ENCODE measurements at places on chromosomes 13 and 19.
A peak's percentile ranks its signal among the peaks of the same experiment; 100 is the strongest.

GRCh38 chr13:105116966-105117365, 1418.5 kb downstream of the EFNB2 start:
- ATAC-seq, result no peak

DNA sequence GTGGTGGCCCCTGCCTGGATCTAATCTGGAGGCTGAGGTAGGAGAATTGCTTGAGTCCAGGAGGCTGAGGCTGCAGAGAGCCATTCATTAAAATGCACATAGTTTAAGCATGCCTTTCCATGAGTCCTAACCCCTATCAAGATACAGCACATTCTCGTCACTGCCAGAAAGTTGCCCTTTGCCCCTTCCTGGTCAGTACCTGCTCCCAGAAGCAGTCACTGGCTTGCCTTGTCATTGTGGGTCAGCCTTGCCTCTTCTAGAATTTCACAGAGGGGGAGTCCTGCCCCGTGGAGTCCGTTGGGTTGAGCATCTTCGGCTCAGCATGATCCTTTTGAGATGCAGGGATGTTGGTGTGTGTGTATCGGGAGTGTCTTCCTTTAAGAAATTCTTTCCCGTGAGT, 10.8 kb downstream of the BICRA start:
- no peak for ATAC-seq

DNA sequence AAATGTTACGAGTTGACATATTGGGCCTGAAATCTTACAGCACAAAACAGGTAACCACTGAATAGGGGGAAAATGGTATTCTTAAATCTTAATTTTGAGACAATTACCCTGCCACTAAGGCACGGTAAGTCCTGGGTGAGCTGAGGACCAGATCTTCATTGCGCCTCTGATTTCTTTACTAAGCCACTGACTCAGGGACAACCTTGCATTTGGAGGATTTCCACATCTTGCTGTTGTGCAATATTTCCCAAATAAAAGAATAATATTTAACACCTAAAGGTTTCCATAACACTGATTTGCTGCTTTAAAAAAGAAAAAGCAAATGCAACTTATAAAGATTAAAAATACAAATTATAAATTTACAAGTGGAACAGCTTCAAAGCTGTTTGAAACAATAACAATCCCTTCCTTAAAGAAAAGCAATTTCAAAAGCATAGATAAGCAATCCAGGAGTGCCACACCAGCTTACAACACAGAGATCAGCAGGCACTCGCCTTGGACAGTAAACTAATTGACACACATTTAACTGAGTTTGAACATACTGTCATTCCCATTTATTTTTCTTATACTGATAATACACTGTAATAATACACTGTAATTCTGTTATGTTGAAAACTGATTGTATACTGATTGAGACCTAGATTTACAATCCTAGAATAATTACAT, 79.6 kb upstream of the DOCK9 start:
- ATAC-seq, result peak; percentile 62

GRCh38 chr13:20491926-20492435, 33.7 kb downstream of the CRYL1 start:
- peak; percentile 41 for ATAC-seq

DNA sequence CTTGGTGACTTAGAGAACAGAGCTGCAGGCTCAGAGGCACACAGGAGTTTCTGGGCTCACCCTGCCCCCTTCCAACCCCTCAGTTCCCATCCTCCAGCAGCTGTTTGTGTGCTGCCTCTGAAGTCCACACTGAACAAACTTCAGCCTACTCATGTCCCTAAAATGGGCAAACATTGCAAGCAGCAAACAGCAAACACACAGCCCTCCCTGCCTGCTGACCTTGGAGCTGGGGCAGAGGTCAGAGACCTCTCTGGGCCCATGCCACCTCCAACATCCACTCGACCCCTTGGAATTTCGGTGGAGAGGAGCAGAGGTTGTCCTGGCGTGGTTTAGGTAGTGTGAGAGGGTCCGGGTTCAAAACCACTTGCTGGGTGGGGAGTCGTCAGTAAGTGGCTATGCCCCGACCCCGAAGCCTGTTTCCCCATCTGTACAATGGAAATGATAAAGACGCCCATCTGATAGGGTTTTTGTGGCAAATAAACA, 9.9 kb downstream of the APOC1 start:
- no peak for ATAC-seq
